ENCODE measurements at places on chromosomes 12 and 14.

- peak; percentile 63 for DNase-seq
Measured at GRCh38 chr14:67485501-67486095, 2.9 kb downstream of the TMEM229B start.

- no peak for DNase-seq
Measured at GRCh38 chr14:72600551-72601330, 293.2 kb downstream of the DPF3 start.

- peak; percentile 39 for DNase-seq
Measured at GRCh38 chr14:59249029-59249428, 60.6 kb downstream of the DAAM1 start.

DNA sequence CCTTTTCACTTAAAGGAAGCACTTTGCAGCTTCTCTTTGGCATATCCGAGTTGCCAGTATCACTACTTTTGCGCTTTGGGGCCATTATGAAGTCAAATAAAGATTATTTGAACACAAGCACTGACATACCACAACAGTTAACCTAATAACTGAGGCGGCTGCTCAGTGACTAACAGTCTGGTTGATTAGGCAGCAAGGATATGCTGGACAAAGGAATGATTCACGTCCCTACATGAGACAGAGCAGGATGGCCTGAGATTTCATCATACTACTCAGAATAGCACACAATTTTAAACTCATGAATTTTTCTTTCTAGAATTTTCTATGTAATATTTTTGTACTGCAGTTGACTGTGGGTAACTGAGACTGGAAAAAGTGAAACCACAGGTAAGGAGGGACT, 56.9 kb upstream of the E2F7 start:
- DNase-seq, result peak; percentile 96

DNA sequence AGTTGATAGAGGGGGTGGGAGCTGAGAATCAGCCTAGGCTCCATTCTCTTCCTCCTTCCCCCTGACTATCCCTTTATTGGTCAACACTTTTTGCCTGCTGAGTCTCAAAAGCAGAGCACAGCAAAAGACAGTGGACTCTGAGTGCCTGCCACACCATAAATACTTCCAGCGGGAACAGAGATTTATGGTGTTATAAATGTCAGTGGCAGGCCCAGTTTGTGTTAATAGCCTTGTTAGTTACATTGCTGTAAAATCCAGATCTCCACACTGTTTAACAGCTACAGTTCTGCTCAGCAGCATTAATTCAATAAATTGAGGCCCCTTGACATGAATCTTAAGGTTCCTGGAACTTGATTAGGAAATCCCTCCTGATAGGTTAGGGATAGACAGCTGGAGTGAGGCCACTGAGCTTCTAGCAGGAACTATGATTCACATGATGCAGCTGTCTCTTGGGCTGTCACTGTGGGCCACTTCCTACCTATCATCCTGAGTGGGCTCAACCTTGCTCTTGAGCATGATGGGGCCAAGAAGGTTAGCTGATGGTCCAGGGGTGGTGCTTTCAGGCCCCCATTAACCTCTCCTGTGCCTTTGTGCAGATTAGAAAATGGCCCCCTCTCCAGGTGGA, 295.2 kb upstream of the SRRM4 start:
- no peak for DNase-seq

DNA sequence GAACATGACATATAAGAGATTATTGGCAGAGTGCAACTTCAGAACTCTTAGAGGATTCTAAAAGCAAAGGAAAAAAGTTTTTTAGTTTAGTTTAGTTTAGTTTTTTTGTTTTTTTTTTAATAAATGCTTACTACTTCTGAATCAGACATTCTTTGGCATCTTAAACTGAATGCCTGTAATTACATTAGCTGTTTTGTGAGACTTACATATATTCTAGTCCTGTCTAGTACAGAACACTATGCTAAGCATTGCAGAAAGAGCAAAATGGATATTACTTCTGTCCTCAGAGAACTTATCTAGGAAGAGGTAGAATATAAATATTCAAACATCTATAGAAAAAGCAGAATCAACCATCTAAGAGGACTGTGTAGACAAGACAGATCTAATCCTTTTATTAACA, 133.2 kb downstream of the RAD51B start:
- peak; percentile 16 for DNase-seq

- DNase-seq, result no peak
Measured at GRCh38 chr12:52812749-52813148, 1.2 kb downstream of the KRT4 start.

DNA sequence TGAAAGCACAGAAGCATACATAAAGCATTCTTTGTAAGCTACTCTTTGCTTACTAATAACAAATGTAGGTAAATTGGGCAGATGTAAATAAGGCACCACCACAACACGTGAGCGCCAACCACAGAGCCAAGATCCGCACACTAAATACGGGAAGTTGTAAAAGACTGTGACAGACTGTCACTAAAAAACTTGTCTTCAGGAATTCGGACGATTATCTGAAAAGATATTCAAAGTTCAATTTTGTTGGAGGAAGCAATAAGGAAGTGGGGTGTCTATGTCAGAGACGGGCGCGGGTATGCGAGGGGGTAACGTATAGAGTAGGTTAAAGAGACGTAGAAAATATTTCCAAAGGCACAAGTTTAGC, 1.5 kb upstream of the HSP90B1 start:
- DNase-seq, result no peak

GRCh38 chr14:103688906-103689902, 26.0 kb downstream of the XRCC3 start:
- DNase-seq, result peak; percentile 78

DNA sequence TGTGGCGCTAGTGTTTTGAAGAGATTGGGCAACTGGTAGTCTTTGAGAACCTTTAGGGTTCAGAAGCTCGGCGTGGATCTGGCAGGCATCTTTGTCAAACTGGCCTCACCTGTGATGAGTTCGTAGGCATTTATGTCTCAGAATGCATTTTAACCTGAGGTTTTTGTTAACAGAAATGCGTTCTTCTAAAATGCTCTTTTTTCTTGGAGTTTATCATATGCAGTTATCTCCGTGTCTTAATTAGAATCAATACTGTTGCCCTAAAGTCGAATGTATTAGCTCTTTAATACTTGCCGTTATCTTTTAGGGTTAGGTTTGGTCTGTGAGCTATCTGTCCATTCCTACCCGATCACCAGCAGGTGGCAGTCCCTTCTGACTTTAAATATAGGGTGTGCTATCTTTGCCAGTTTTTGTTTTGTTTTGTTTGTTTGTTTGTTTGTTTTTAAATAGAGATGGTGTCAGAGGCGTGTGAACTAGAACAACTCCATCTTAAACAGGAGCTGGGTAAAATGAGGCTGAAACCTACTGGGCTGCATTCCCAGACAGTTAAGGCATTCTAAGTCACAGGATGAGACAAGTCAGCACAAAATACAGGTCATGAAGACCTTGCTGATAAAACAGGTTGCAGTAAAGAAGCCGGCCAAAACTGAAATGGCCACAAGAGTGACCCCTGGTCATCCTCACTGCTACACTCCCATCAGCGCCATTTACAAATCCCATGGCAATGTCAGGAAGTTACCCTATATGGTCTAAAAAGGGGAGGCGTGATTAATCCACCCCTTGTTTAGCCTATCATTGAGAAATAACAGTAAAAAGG, 1.4 kb downstream of the ATF1 start:
- DNase-seq, result peak; percentile 63

DNA sequence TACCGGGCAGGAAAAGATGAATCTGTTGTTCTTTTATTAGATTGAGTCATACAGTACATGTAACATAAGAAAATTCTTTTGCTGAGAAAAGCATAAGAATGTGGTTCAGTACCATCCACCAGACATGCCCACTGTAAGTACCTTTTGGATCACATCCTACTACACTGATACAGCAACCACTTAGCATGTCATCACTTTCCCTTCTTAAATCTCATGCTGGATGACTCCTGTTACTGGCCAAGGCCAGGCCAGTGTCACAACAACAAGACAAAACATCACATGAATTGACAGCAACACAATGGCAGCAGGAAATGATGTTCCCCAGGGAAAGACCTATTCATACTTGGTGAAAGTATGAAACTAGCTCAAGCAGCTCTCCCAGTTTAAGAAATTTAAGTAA, 46.4 kb downstream of the STXBP6 start:
- peak; percentile 66 for DNase-seq

DNA sequence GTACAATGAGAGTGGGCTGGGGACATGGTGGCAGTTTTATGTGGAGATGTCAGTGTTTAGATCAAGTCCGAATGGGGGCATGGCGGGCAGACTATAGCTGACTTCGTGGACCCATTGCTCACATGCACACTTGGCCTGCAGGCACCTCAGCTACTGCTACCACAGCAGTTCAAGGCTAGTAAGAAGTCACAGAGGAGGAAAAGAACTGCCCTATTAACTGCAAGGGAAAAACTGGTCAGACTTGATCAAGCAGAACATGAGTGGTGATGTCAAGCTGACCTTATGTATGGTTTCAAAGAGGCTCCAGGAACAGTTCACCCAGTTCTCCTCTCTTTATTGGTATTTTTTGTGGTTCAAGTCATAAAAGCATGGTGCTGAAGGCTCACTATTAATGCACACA, 30.2 kb upstream of the FRS2 start:
- no peak for DNase-seq

GRCh38 chr14:90968025-90968424, 92.4 kb downstream of the RPS6KA5 start:
- DNase-seq, result peak; percentile 11

DNA sequence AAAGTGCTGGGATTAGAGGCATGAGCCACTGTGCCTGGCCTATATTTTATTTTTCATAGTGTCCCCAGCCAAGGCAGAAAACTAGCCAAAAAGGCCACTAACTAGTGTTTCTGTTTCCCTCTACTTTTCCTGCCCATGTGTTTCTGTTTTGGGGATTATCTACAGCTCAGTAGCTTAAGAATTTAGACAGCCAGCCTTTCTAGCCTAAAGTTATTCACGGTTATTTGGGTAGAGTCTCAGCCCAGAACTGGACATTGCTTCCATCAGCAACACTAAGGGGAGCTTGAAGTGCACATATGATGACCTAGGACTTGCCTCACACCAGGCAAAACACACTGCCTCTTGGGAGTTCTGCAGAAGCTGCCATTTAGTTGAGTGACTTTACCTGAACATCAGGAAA, 17.9 kb downstream of the PROX2 start:
- peak; percentile 43 for DNase-seq

DNA sequence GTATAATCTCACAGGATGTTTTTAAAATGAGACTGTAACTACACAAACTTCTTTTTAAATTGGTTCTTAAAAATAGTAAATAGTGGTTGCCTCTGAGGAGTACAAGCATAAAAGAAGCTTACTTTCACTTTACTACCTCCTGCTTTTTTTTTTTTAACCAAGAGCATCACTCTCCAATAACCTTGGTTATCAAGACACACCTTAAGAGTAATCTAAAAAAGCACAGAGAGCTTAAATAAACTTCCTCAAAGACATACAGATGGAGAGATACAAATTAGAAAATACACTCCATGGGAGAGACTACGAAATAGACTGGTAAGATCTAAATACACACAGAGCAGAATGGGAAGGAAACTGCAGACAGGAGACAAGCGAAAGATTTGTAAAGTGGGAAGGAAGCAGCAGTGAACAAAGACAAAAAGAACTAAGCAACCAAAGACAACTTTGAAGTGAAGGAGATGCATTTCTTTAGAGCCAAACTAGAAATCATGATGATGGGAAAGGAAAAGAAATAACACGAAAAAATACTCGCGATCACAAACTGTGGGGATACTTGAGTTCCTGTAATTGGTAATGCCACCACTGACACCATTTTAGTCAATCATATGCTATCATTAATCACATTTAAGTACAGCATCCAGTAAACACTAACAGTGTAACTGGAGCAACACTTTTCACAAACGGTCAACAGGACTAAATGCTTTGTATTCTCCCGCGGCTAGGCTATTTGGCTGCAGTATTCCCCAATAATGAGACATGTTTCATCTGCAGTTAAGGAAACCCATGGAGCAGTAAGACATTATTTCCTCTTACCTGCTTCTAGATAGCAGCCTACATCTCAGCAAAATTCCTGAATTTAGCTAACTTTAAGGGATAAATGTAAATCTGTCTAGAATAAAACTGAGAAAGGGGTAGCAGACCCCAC, 8.2 kb downstream of the SINHCAF start:
- no peak for DNase-seq

DNA sequence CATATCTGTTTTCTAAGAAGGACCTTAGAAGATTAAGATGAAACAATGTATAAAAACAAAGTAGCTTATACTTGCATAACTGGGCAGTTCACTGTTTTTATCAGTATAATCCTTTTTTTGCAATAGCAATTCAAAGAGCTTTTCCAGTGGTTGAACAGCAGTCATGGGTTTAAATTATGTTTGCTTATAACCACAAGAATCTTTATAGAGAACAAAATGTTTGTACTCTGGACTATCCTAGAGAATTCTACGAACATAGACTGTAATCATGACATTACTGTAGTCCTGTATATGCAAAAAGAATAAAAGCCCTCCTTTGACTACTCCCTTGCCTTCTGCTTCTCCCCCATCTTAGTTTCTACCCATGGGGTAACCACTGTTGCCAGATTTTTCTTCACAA, 5.7 kb downstream of the FAM177A1 start:
- DNase-seq, result peak; percentile 63

DNA sequence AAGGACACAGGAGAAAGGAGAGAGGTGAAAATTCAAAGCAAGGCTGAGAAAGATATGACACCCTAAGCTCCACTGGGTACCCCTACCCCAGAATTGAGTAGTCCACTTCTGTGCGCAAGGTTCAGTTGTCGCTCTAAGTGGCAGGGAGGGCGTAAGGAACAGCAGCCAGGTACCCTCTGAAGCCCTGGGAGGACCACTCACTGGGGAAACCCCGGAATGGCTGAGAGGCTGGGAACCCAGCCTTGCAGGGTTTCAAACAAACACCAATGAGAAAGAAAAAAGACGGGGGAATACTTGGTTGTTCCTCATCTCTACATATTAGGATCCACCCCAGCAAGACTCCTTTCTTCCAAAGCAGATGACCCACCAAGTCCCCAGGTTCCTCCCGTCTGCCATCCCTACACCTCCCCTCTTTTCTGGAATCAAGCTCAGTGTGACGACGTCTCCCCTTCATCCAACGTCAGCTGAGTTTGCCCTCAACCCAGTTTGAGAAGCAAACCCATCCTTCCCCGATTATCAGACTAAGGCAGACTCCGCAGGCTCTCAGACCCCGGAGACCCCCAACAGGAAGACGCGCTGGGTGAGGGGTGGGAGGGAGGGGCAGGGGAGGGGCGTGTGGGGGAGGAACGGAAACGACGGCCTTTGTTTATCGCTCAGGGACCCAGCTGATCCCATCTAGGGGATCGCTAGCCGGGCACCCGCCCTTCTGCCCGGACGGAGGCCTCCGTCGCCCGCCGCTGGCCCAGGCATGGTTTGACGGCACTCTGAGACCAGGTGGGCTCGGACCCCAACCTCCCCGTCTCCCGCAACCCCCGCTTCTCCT, 795 bp downstream of the LMBR1L start:
- DNase-seq, result no peak

- peak; percentile 65 for DNase-seq
Measured at GRCh38 chr12:57243521-57244311, 7.3 kb downstream of the STAC3 start.
